Hematopoietic multipotent progenitor cell treated with erythropoietin and hydrocortisone succinate and interleukin-3 and kit ligand, for 17 days (in vitro differentiated cells): ENCODE measurements at places on chromosomes 6 and 20.

DNA sequence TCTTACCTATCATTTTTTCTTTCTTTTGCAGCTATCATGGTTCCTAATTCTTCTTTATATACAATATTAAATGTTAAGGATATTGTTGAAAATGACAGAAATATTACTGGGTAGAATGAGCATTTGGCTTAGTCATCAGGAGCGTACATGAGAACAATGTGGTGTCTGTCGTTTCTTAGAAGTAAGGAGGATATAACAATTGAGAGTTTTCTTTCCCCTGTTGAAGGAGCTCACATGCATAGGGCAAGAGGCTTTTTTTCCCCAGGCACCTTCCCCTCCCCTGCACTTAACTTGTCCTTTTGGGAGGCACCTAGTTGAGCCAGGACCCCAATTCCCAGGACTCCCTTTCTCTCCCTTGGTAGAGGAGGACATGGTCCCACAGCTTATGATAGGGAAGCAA lies 25.0 kb downstream of the MC3R start:
- DNase-seq: no peak

- DNase-seq: no peak
These were observed 119.8 kb downstream of the RFX6 start for GRCh38 chr6:116996842-116997241.

- DNase-seq: no peak
These were observed 82.8 kb downstream of the MAFB start for GRCh38 chr20:40606237-40606636.

DNA sequence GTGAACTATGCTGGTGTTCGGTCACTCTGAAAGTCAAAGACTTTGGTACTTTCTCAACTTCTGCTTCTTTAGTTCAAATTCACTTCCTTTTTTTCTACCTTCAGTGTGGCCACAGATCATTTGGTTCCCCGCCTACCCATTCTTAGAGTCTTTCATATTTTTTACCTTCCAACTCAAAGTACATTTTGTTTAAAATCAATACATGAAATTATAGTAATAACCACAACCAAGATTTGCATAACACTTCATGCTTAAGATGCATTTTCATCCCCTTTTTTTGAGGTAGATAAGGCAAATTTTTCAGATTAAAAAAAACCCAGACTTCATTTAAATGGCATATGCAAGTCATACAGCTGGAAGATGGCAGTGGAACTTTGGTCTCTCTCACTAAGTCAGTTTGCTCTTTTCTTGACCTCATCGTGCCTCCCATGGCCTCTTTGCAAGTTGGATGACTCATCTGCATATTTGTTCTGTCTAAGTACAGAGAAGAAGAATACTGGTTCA lies 11.9 kb upstream of the CNR1 start:
- no peak for DNase-seq

GRCh38 chr6:26197933-26198721 lies 110.9 kb downstream of the HFE start:
- DNase-seq: no peak

DNA sequence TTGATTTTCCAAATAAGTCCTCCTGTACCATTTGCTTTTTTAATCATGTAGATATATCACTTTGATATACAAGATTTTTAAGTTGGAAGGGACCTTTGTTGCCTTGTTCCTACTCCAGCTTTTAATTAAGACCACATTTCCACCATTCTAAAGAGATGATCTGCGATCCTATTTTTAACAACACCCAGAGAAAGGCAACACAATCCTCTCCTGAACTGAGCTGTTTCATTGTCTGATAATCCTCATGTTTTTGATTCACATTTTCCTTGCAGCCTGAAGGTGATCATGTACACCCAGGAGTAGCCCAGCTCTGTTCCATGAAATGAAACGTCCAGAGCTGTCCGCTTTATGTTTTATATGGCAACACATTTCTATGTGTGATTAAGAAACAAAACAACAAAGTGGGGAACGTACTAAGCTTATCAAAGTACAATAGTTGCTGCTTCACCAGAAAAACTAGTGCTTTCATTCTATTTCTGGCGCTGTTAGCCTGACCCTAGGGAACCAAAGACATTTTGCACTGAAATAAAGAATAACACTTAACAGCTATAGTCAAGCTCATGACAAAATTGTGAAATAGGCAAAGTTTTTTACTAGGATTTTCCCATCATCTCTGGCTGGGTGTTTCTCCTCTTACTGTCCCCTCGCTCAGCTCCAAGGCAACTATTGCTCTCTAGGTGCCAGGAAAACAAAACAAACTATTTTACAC lies 22.6 kb upstream of the TRAF3IP2 start:
- DNase-seq: no peak

DNA sequence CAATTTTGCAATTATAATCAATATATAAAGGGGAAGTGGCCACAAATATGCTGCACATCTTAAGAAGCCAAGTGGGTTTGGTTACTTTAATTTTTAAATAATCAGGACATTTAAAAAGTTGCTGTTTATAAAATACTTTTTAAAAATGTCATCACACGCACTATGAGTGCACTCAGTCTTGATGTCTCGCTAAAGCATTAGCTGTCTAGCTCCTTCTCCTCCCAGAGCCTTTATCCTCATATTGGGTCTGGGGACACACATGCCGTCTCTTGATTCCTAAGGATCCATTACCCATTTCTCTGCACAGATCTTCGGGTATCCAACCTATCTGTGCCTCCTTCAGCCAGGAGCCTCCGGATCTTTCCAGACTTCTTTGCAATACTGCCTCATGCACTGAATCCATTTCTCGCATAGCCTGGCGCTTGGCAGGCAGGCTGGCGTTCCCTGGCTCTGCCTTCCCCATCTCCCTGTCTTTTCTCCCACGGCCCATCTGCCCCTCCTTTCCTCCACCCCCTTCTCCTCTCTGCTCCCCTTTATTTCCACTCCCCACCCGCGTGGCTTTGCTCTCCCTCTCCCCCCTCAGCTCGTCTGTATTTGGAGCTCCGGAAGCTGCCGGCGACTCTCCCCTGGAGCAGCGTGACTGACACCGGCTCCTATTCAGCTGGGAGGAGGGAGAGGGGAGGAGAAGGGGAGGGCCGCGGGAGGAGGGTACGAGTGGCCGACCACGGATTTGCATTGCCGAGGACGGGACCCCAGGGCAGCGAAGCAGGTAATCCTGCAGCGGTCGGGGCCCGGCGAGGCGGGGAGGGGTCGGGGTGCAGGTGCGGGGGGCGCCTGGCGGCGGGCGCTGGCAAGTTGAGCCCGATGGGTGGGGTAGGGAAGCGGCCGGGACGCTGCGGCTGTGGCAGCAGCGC lies at the start of gene CAP2:
Gene CAP2 (plus strand): TSS at position 618 of the 914 bp plus-strand sequence. CDS start 27,961 bp downstream, outside the sequence.
- DNase-seq: no peak

- no peak for DNase-seq
These were observed 51.5 kb upstream of the TRIM26 start for GRCh38 chr6:30264743-30265142.

GRCh38 chr6:144346719-144347447 lies 61.7 kb downstream of the UTRN start:
- DNase-seq: no peak

GRCh38 chr6:131129689-131130553 lies 5.3 kb upstream of the AKAP7 start:
- no peak for DNase-seq

DNA sequence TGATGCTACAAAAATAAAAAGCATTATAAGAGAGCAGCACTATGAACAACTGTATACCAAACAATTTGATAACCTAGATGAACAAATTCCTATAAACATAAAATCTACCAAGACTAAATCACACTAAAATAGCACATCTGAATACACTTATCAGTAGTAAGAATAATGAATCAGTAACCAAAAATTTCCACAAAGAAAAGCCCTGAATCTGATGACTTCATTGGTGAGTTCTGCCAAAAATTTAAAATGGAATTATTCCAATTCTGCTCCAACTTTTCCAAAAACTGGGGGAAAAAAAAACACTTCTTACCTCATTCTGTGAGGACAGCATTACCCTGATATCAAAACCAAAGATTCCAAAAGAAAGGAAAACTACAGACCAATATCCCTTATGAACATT lies 206.2 kb downstream of the WDR27 start:
- no peak for DNase-seq

- no peak for DNase-seq
These were observed 92.9 kb upstream of the BHLHE23 start for GRCh38 chr20:63099456-63100173.

DNA sequence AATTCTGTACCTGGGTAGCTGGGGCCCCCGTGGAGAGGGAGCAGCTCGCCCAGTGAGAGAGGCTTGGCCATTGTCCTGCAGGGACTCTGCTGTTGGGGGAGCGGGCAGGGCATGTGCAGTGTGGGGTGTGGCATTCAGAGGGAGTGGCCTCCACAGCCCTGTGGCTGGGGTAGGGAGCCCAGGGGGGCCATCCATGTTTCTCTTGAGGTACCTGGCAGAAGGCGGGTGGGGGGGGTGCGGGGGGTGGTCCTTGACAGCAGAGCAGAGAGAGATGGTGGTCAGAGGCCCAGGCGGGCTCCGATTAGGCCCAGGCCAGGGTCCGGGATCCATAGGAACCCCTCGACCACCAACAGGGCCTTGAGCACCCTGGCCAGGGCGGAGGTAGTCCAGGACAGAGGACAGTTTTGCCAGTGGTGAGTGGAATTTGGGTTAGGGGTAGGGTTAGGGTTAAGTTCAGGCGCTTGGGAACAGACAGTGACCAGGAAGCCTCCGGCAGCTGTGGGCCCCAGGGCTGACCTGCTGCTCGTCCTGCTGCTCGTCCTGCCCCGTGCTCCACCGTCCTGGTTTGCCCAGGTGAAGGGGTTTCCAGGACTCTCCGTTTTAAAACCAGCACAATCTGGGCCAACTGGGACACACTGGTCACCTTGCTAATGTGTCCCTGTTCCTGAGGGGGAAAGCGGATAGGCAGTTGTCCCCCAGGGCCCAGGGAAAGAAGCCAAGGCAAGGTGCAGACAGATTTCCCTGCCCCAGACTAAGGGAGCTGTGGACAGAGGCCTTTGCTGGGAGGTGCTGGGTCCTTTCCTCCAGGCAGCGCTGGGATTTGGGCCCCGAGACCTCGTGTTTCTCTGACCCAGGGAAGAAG lies 24.8 kb upstream of the MYT1 start:
- DNase-seq: no peak

- DNase-seq: no peak
These were observed 736.5 kb downstream of the HACE1 start for GRCh38 chr6:104123227-104123626.

- DNase-seq: no peak
These were observed 235.0 kb downstream of the GMPR start for GRCh38 chr6:16473184-16473907.

GRCh38 chr20:40748182-40748581 lies 59.1 kb upstream of the MAFB start:
- DNase-seq: no peak

DNA sequence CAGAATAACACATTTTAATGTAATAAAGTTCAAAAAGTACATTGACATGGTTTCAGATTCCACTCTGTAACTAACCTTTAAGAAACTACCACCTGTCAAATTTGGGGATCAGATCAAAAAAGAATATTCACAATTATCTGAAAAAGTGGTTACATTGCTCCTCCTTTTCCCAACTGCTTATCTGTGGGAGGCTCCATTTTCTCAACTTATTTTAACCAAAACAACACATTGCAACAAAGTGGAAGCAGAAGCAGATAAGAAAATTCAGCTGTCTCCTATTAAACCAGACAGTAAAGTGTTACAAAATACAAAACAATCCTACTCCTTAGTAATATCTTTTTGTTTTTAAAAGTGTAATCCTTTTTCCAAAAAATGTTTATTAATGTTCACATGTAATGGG lies 61.4 kb downstream of the PDSS2 start:
- no peak for DNase-seq

DNA sequence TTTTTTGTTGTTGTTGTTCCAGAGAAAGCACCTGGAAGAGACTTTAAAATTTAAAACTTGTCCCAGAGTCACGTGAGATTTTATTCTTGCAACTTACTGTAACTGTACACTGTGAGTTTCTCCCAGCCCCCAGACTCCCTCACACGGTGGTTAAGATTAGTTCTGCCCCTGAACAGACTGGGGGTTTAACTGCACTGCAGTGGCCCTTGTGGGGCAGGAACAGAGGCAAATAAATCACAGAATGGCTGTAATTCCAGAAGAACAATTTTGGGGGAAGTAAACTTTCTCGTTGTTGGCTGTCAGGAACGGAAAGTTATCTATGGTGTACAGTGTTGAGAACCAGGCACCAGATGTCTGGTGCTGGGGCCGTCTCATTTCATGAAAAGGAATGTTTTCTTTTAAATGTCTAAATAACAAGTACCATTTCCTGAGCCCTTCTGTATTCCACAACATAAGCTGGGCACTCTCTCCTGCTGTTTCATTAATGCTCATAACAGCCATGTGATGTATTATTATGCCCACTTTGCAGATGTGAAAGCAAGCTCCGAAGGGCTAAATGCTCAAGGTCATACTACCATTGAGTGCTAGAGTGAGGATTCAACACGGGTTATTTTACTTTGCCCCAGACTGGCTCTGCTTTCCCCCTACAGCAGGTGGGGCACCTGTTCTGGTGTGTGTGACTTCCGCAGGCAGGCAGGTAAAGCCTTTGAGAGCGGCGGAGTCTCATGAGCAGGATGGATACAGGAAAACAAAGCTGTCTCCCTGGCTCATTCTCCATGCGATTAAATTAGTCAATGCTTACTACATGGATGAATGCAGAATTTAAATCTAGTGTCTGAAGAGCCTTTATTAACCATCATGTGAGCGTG lies 30.5 kb downstream of the CNKSR3 start:
- DNase-seq: no peak

DNA sequence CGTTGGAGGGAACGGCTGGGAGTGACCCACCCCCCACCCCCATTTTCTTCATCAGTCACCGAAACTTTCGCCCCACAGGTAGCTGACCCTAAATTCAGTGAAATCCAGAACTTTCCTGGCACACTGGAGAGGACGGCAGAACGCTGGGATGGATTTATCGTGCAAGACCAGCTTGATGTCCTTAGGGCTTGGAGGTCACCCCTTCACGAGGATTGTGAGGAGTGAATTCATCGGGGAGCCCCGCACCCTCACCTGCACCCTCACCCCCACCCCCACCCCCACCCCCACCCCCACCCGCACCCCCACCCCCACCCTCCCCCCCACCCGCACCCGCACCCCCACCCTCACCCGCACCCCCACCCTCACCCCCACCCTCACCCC lies 13.3 kb upstream of the TCFL5 start:
- DNase-seq: no peak

DNA sequence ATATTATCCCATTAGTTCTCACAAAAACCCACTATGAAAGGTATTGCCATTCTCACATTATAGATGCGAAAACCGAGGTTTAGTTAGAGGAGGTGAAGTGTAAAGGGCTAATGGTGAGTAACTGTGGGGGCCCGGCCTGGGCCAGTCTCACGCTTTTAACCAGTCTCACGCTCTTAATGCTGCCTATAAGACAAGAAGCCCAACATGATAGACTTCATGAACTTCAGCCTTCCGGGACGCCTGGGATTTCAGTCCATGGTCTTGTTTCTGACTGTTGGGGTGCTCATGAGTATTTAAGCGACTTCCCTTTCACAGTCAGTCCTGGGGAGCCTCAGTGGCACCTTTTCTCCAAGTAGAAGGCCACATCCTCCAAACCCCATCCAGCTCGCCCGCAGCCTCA lies 31.7 kb downstream of the AGPAT4 start:
- no peak for DNase-seq

DNA sequence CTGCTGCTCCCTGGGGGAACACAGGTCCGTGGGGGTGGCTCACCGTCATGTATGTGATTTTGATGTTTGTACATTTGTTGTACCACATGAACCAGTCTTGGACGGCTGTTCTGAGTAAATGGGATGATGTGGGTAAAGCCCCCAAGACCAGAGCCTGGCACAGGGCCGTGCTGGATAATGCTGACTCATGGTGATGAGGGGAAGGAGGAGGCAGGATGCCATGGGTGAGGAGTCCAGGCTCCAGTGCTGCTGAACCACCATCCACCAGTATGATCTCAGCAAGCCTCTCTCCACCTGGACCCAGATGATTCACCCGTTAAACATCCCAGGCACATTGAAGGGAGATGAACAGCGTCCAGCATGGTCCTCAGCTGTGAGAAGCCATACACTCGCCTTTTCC lies 9.6 kb upstream of the APCDD1L start:
- DNase-seq: no peak
